ENCODE measurements at places on chromosomes 7 and 10.

DNA sequence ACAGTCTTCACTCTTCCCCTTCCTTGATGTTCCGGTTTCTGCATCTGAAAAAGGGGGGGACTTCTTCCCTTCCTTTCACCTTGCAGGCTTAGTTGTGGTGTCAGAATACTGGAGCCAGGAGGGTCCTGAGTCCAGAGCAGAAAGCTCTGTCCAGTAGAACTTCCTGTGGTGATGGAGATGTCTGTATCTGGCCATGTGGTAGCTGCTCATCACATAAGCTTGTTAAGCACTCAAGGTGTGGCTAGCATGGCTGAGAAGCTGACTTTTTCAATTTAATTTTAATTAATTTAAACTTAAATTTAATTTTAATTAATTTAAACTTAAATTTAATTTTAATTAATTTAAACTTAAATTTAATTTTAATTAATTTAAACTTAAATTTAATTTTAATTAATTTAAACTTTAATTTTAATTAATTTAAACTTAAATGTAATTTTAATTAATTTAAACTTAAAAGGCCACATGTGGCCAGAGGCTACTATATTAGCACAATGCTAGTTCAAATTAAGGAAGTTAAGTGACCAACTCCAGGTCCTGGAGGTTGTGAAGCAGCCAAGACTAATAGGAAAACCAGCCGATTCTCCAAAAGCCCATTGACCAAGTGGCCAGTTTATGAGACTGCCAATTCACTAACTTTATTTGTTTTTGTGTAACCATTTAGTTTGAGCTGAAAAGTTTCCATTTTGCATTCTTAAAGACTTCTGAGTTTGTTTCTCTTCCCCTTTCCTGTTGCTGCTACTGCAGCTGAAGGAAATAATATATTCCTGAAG, 16.3 kb downstream of the MSRB2 start:
- no peak for DNase-seq

DNA sequence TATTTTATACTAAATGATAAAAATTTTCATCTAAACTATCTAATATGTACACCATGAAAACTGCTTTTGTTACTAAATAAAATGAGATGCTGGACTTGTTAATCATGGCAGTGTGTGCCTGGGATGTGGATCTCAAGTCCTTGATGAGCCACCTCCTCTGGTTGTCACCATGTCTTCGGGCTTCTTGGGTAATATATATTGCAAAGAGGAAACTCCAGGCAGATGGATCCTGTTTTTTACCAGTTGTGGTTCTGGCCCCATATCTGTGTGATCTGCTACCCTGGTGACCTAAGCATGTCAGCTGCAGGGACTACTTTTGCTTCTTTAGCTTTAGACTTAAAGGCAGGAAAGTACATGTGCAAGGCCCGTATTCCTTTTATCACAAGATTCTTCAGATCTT, 46.2 kb downstream of the TMEM60 start:
- no peak for DNase-seq

DNA sequence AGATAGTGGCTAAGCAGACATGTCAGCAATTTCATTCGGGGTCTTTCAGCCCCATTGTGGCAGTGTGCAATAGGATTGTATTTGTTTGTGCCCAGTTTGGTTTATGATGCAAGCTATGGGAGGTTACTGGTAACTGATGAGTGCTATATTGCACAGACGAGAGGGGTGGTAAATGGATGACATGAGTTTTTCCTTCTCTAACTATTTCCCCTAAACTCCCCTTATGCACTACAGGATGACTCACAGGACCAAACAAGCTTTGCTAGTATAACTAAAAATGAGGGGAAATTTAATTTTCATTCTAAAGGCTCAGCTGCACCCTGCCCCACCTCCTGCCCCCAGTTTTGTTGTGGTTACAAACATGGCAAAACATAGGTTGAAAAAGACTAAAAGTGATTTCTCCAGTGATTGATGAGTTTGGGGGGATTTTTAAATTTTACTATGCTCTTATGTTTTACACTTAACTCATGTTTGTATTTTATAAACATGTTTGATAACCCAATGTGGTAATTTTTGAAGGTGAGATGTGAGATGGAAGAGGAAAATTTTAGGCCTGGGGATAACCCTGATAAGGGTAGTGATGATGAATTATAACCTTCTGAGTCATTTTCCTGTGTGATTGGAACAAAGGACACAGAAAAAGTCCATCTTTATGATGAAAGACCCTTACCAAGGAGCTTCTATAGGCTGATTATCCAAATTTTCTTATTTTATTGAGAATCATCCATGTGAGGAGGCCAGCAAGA, 60.8 kb upstream of the NAMPT start:
- DNase-seq, result peak; percentile 34

- DNase-seq, result peak; percentile 61
Measured at GRCh38 chr7:73623798-73624668, at the start of gene MLXIPL. Gene MLXIPL (minus strand): TSS chr7:73624522. CDS start chr7:73624492, 30 bp downstream.

GRCh38 chr10:126570621-126571602, 99.6 kb downstream of the C10orf90 start:
- DNase-seq, result no peak

- no peak for DNase-seq
Measured at GRCh38 chr7:57308631-57309408, 141.2 kb upstream of the ZNF716 start.

DNA sequence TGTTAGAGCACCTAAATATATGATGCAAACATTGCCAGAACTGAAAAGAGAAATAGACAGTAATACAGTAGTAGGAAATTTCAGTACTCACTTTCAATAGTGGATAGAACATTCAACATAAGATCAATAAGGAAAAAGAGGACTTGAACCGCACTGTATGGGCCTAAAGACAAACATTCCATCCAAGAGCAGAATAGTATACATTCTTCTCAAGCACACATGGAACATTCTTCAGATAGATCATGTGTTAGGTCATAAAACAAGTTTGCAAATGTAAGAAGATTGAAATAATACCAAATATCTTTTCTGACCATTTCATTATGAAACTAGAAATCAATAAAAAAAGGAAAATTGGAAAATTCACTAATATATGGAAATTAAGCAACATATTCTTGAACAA, 185.4 kb upstream of the FOXP2 start:
- no peak for DNase-seq

DNA sequence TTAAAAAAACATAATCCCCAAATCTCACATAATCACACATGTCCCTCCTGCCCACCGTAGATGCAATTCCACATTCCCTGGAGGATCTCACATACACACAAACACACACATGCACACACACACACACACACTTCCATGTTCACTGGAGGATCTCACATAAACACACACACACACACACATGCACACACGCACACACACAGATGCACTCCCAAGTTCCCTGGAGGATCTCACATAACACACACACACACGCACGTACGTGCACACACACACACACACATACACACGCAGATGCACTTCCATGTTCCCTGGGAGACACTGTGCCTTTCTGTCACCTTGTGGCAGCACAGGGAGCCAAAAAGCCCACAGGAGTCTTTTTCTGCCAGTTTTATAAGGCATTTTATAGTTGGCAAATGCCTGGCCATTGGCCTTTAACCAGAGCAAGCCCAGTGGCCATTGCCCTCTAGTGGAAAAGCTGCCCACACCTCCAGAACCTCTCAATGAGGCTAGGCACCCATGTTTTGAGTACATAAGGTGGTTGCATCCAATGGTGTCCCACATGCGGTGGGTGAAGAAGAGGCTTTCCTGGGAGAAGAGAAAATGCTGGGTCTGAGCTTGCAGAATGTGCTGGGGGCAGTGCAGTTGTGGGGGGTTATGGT, 115.4 kb upstream of the ACBD5 start:
- no peak for DNase-seq

DNA sequence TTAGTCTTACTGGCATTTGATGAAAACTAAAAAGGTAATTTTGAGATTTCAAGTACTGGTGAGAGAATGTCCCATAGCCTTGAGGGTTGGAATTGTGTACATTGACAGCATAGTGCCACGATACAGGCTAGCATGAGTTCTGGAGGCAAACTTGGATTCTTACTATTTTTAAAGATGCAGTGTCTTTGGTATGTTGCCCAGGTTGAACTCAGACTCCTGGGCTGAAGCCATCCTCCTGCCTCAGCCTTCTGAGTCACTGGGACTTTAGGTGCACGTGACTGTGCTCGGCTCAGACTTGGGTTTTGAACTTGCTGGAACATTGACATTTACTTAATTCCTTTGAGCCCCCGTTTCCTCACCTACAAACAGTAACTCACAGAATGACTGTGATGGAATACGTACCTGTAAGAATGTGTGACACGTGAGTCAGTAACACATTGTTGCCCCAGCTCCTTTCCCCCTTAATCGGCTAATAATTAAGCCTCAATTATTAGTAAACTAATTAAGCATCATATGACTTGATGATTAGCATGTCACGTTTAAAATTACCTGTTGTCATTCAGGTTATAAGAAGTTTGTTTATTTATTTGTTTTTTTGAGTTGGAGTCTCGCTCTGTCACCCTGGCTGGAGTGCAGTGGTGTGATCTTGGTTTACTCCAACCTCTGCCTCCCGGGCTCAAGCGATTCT, 10.6 kb downstream of the DNAJB6 start:
- DNase-seq, result no peak

DNA sequence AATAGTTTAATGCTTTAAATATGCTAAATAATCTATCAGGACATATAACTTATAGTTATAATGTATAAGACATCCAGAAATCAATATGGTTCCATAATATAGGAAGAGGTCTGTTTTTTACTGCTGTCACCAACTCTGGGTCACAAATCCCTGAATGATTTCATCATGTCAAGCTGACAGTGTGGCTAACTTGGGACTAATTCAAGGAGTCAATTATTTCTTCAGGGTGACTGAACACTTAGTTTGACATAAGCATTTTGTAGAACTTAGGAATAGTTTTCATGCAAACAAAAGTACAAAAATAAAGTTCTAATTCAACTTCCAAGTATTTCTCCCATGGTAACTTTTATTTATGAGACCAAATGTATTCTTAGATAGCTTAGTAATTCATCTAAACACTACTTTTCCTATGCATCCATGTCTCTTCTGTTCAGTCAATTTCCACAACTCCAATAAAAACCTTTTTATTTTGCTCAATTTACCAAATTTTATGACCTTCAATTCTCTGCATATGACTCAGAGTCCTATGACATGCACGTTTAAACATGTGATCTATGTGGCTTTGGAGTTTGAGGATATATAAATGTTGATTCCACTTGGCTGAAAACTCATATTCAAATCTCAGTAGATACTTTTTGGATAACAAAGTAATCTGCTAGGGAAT, 40.3 kb upstream of the GNAT3 start:
- DNase-seq, result no peak

GRCh38 chr7:37430640-37431039, 18.0 kb downstream of the ELMO1 start:
- DNase-seq, result no peak

GRCh38 chr10:114544045-114544659, 113.9 kb downstream of the ABLIM1 start:
- DNase-seq, result no peak

- DNase-seq, result no peak
Measured at GRCh38 chr7:81791568-81792518, 22.0 kb upstream of the HGF start.

DNA sequence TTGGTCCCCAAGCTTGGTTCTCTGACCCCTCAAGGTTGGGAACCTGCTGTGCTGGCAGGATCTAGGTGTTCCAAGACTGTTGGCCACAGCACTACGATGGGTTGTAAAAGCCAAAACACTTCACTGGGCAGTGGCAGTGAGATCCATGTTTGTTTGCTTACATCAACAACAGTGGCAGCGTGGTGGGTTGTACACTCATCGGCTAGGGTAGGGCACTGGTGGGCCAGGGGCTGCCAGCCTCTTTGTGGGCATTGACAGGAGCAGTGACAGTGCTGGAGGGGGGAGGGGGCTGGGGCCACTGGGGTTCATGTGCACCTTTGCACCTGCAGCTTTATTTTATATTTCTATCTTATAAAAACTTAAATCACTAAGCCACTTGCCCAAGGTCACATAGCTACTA, 126.7 kb upstream of the ZWINT start:
- DNase-seq, result no peak

- no peak for DNase-seq
Measured at GRCh38 chr10:15320522-15321203, 50.4 kb downstream of the FAM171A1 start.

DNA sequence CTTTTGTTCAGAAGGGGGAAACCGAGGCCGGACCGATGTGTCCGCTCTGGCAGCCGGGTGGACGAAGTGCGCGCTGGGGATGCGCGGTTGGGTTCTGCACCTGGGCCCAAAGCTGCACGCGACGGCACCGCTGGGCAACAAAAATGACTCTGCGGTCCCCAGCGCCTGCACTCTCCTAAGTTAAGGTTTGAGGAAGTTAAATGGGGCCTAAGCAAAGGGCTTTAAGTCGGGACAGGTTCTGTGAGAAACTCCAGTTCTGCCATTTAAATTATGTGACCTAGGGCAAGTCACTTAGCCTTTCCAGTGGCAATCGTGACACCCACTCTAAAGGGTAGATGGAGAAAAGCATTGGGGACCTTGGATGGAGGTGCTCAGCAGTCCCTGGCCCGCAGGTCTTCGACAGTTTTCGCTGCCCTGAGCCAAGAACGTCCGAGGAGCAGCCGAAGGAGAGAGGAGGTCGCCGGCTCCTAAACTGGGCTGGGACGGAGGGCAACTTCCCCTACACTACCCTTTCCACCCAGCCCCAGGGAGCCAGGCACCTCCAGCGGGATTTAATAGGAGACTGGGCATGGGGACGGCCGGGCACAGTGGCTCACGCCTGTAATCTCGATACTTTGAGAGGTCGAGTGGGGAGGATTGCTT, 534 bp upstream of the ACBD5 start:
- DNase-seq, result no peak

GRCh38 chr7:4470246-4470645, 211.8 kb upstream of the FOXK1 start:
- no peak for DNase-seq

DNA sequence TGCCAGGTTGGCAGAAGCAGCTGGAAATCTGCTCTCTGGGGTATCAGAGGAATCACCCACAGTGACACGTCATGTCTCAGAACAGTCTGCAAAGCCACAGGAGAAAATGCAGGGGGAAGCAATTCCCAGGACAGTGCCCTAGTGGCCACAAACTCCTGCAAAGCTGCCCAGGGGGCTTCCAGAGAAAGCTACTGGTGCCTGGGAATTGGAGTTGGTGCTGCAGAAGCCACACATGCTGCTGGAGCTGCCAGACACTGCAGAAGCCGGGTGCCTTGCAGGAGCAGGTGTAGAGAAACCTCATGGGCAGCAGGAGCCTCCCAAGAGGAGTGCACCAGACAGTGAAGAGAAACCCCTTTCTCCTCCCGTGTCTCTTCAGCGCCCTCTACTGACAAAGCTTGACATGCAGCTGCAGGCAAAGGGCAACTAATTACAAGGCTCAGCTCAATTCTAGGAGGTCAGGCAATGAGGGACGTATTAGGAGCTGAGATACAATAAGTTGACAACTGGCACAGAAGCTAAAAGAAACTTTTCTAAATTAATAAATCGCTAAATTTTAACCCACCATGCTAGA, 30.2 kb upstream of the NUB1 start:
- no peak for DNase-seq

DNA sequence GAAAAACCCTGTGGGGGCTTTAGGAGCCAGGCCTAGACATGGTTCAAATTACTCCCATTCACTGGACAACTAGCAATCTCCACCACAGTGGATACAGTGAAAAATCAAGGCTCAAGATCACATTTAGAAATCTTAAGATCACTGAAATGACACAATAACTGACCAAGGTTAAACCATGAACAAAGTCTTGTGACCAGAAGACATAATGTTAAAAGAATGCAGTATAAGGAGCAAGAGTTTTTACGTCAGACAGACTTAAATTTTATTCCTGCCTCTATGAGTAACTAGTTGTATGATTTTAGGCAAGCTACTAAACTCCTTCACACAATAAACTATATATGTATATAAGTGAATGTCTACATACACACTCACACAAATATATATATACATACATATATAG, 68.5 kb downstream of the MICU1 start:
- DNase-seq, result no peak

- no peak for DNase-seq
Measured at GRCh38 chr7:128221929-128222403, 19.1 kb upstream of the LEP start.

Measured in stimulated activated CD4-positive, alpha-beta T cell treated with anti-CD3 and anti-CD28 coated beads, Interleukin-1b, Interleukin-23, amount 100 ng/mL, for 24 hours (primary cell).